Activated CD4-positive, alpha-beta T cell treated with anti-CD3 and anti-CD28 coated beads, Interleukin-2, Interleukin-6, amounts not matched to agents 100 ng/mL and 50 ng/mL, durations not matched to agents 16 hours and 8 hours (primary cell): ENCODE measurements at places on chromosomes 3 and 15.

- no peak for DNase-seq
Observed at GRCh38 chr3:128052595-128053351, 536 bp downstream of the SEC61A1 start.

- DNase-seq, result no peak
Observed at GRCh38 chr15:89371228-89372044, 36.8 kb upstream of the POLG start.

DNA sequence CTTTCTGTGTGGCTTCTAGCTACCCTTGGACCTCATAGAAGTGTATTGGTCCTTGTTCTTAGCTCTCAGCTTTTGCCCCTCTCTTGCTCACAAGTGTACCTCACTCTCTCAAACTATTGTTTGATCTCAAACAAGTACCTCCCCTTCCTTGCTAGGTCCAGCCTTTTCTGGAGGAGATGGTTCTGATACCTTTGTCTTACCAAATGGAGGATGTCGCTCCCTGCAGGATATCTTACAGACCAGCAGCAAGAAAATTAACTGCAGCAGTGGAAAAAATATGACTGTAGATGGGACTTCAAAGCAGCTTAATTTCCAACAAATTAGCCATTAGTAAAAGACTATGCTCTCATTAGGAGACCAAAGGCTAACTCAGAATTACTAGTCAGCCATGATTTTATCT, 388.1 kb upstream of the ROBO2 start:
- DNase-seq, result no peak

GRCh38 chr15:61196711-61197586, 32.2 kb downstream of the RORA start:
- DNase-seq, result no peak

- DNase-seq, result no peak
Observed at GRCh38 chr15:71055461-71055860, 59.8 kb upstream of the THSD4 start.

DNA sequence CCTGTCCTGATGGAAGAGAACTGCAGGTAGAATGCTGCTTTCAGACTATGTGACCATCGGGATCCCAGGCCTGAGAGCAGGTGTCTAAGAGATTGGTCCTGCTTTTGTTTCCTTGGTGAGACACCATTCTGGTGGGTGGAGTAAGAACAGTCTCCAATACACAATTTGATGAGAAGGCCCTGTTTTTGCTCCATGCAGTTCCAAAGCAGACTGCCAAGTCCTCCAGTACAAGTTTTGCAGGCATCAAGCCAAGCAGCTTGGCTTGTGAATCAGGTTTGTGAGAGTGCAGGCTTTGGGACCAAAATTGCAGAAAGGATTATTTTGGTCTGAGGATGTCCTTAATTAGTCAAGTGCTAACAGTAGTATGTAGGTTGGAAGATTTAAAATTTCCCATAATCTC, 381.6 kb downstream of the FOXP1 start:
- DNase-seq, result no peak

DNA sequence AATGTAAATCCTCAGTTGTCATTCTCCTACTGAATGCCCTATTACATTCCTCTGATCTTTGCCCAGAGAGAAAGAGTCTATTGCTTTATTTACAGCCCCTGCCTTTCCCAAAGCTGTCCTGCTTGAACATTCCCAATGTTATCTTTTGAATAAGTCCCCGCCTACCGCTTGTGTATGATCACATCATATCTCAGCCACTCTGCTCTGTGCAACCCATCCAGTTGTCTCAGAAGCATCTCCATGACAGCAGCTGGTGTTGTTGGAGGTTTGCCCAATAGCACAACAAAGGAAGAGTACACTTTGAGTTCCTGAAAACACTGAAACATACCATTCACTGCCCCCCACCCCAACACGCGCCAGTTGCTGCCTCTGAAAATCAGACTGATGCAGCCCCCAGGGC, 22.0 kb upstream of the FAM3D start:
- DNase-seq, result no peak

DNA sequence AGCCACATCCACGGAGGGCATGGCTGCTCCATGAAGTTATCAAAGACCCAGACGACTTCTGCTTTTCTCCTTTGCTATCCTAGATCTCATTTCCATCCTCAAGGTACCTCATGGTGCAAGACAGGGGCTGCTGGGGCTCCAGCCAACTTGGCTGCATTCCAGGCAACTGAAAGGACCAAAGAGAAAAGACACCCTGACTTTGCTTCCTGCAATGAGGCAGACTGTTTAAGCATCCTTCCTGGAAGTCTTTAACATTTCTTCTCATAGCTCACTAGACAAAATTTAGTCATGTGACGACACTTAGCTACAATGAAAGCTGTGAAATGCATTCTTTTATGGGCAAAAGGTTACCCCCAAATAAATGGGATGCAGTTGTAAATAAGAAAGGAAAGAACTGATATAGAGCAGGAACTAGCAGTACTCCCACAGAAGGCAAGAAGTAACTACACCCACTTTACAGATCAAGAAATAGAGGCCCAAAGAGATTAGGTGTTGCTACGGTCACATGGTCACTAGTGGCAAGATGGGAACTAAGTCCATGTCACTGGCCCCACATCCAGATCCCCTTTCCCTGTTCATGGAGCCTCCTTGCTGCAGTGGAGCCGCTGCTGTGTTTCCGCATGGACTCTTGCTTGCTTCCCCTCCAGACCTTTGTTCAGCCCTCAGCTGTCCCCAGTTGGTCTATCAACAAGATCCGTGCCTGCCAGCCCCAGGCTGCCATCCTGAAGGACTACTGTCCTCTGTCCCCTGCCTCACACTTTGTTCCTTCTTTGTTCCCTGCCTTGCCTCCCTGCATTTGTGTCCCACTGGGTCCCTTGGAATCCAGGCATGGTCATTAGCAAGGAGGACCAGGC, 107.0 kb downstream of the XXYLT1 start:
- DNase-seq, result no peak

- DNase-seq, result no peak
Observed at GRCh38 chr3:12972781-12973702, 100.2 kb downstream of the IQSEC1 start.

- DNase-seq, result no peak
Observed at GRCh38 chr3:49554633-49555265, 472 bp downstream of the BSN start.

- DNase-seq, result no peak
Observed at GRCh38 chr15:69926721-69927120, 171.0 kb downstream of the TLE3 start.

DNA sequence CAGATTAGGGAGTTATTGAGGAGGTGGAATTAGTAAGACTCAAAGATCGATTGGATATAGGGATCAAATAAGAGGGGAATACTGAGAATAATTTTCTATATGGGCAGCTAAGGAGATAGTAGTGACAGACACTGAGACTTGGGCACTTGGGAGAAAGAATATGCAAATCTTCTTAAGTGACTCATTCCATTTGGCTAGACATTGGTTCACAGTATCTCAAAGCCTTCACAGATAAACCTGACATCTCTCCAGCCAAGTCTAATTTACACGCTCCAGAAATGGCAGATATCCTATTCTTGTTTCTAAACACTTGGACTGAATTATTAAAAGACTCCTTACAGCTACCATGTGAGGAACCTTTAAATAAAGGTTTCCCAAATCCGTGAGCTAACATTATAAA, 104.6 kb upstream of the ADAMTS9 start:
- DNase-seq, result no peak

DNA sequence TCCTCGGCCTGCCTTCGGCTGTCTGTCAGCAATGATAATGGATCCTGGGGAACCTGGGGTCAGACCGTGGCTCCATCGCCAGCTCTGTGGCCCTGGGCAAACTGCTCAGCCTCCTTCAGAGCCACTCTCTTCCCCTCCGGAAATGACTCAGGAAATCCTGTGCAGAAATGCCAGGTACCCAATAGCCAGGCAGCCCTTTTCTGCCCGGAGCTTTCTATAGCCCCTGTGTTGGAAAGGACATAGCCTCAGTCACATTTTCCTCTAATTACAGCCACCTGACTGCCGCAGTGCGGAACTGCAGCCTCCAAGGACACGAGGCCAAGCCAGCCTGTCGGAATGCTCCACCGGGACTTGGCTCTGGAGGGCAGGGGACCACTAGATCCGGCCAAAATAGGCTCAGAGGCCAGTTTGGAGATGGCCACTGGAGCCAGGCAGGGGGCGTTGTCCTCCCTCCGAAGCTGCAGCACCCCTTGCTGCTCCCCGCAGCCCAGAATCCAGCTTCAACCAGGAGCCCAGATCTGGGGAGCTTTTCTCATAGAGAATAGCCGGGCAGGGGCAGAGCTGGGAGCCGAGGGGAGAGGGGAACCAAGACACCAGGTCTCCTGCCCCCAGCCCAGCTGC, 11.6 kb upstream of the ZXDC start:
- peak; percentile 54 for DNase-seq

- DNase-seq, result no peak
Observed at GRCh38 chr3:119015942-119016341, 18.7 kb downstream of the IGSF11 start.

- DNase-seq, result peak; percentile 88
Observed at GRCh38 chr3:188915127-188915526, 256.6 kb upstream of the TPRG1 start.

DNA sequence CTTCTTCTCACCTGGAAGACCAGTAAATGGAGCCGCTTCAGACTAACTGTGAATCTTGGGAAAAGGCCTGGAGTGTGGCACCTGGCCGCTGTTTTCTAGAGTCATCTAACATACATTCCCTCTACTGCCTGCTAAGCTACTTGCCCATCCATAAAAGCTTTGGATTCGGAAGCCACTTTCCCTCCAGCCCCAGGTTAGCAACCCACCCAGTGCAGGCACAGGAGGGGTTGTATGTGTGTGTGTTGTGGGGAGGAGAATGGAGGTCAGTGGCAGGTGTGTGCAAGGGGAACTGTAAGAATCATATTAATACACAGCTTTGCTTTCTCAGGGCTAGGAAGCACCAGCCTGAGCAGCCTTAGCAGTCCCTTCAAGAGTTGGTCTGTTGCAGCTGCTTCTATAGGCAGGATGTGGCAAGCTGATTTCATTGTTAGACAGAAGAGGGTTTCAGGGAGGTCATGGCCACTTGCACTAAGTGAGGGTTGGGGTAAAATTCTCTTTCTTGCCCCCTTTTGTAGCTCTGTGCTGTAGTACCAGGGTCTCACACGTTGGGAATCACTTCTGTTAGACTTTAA, 8.9 kb downstream of the NSUN3 start:
- peak; percentile 23 for DNase-seq

DNA sequence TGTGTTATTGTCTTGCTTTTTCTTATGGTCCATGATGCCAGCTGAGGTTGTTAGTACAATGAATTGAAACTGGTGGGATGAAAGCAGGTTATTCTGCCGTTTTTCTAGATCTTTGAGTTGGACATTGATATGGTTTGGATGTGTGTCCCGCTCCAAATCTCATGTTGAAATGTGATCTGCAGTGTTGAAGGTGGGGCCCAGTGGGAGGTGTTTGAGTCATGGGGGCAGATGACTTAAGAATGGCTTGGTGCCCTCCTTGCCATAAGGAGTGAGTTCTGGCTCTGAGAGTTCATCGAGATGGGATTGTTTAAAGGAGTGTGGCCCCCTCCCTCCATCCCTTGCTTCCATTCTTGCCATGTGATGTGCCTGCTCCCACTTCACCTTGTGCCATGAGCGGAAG, 80.3 kb upstream of the PIAS1 start:
- no peak for DNase-seq

DNA sequence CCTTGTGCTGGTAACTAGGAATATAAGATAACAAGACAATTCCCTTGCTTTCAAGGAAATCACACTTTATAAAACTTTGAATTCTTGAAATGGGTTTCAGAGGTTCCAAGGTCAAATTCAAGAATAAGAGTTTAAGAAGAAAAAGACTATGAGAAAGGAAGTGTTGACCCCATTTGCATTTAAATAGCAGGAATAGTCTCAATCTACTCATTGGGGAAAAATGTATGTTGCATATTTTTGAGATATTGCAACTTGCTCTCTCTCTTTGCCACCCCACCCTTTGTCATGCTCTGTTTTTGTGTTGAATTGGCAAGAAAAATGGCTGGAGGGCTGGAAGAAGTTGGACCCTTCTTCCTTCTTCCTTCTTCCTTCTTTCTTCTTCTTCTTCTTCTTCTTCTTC, 699.2 kb downstream of the TUSC7 start:
- no peak for DNase-seq

- no peak for DNase-seq
Observed at GRCh38 chr3:8492744-8493511, 8.7 kb upstream of the LMCD1 start.

- DNase-seq, result no peak
Observed at GRCh38 chr3:132912416-132912753, 125.8 kb upstream of the TMEM108 start.

- DNase-seq, result no peak
Observed at GRCh38 chr3:171799501-171799900, 10.8 kb downstream of the PLD1 start.

DNA sequence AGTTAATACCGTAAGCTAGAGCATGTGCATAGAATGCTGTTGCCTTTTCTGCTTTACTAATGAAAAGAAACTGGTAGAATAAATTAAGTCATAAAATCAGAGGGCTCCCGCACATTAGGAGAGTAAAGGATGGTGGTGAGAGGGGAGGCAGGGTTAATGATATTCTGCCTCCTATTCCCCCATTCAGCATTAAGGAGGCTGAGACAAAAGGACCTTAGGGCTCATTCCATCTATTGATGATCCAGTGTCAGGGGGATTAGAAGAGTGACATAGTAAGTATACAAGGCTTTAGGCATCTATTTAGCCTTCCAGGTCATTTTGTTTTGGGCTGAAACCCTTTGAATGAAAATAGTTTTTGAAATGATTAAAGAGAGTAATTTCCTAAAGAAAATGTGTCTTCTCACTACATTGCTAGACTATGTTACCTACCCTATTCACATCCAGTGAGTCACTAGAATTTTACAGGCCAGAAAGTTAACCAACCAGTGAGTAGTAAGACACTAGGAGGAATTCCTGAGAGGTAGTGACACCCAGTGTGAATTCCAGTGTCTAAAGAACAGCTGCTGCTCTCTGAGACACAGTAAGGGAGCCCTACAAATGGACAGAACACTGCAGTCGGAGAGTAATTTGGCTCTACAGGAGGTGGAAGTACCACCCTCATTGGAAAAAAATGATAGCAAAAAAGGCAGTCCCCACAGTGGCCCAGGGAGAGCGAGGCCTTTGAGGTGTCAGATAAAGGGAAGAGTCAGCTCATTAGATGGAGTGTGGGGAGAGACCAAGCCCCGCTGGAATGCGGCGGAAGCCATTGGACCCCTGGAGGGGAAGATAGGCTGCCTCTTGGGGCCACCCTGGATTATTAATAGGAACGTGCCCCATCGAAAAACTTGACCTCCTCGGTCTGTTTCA, 67.6 kb downstream of the TUSC7 start:
- DNase-seq, result no peak
